Adrenal gland (tissue), 19 donors: ENCODE measurements at places on chromosomes 1 and 21. TPM values are rescaled to one million over a fixed set of nuclear protein-coding genes. Genes with fewer than 3 reads are reported as not detected.

Gene DOP1B
- 11.3 TPM for total RNA-seq

Gene CCDC181
- not detected for total RNA-seq

Gene HIVEP3
- total RNA-seq: 7.3 TPM

Gene PM20D1
- total RNA-seq: 0.52 TPM

Gene VHLL
- total RNA-seq: not detected

Gene TNNT2
- total RNA-seq: 1.3 TPM

Gene LCE1A
- total RNA-seq: not detected

Gene TLCD4
- total RNA-seq: 20.2 TPM

Gene TMEM82
- total RNA-seq: not detected

Gene KRTAP11-1
- total RNA-seq: not detected

Gene PRDM16
- total RNA-seq: 0.84 TPM

Gene RUNX3
- total RNA-seq: 5.5 TPM

Gene OVAAL
- total RNA-seq: not detected

Gene TEX38
- total RNA-seq: 0.36 TPM

Gene HAO2
- not detected for total RNA-seq

Gene TCHH
- under 0.01 TPM for total RNA-seq

Gene HPDL
- not detected for total RNA-seq

Gene GLMN
- total RNA-seq: 6.0 TPM

Gene CLDN19
- not detected for total RNA-seq

Gene GOLT1A
- not detected for total RNA-seq

Gene CD247
- total RNA-seq: 1.5 TPM

Gene PRDM2
- 38.8 TPM for total RNA-seq

Gene ADAMTS1
- 44.8 TPM for total RNA-seq

Gene PRRX1
- 11.8 TPM for total RNA-seq

Gene KCNT2
- total RNA-seq: 1.4 TPM

Gene ARHGEF10L
- total RNA-seq: 31.2 TPM

Gene FUBP1
- total RNA-seq: 83.0 TPM

Gene MLLT11
- total RNA-seq: 1.9 TPM

Gene GNAT2
- 0.95 TPM for total RNA-seq

Gene RHOU
- total RNA-seq: 34.5 TPM

Gene LAMC2
- total RNA-seq: 0.39 TPM

Gene ACOT11
- total RNA-seq: 6.3 TPM
